T-helper 2 cell (primary cell): ENCODE measurements at places on chromosomes 5 and 9.

GRCh38 chr5:158857976-158858375 lies 241.7 kb downstream of the EBF1 start:
- no peak for DNase-seq

DNA sequence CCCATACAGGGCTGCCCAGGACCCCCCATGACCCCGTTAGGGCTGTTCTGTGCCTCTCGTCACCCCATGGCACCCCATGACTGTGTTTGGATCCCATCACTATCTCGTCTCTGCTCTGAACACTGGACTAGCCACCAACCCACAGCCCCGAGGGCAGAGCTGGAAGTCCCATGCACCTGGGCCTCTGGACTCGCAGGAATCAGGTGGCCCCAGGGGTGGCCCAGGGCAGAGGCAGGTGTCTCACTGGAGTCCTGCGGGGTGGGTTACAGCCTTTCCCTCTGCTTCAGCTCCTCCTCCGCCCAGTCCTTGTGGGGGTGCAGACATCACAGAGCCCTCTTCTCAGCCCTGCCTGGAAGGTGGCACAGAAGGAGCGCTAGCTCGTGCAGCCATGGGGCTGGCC lies 79.7 kb downstream of the COL5A1 start:
- no peak for DNase-seq

- DNase-seq = no peak
Measured at GRCh38 chr9:106771608-106772007, 91.4 kb upstream of the ZNF462 start.

- DNase-seq = no peak
Measured at GRCh38 chr5:76601470-76601869, 21.7 kb downstream of the F2RL2 start.

DNA sequence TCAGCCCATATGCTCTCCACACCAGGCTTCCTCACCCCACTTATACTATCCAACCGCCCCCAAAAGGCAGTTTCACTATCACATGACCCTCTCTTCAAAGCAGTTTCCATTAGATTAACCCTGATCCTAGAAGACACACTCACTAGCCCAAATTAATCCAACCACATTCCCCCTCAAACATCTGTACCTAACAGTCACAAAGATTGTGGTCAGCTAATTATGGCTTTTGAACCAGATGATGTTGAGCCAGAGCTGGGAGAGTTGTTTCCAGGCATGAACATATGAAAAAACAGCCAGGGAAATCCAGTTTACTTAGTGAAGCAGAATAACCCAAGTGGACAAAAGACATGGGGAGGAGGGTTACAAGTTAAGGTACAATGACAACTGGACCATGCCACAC lies 131.2 kb downstream of the SPOCK1 start:
- no peak for DNase-seq

GRCh38 chr5:136081217-136081591 lies 51.4 kb upstream of the SMAD5 start:
- DNase-seq = no peak
